ENCODE measurements at places on chromosomes 12 and 14. TPM values are rescaled to one million over a fixed set of nuclear protein-coding genes. Genes with fewer than 3 reads are reported as not detected.
A peak's percentile ranks its signal among the peaks of the same experiment; 100 is the strongest.

The GPRC5A gene
- 206 TPM for total RNA-seq

The TRPV4 gene
- 0.09 TPM for total RNA-seq

The KRT5 gene
- 0.24 TPM for total RNA-seq

The PPP2R5C gene
- 144 TPM for total RNA-seq

The NTS gene
- 0.31 TPM for total RNA-seq

The ISM2 gene
- 0.14 TPM for total RNA-seq

The CBLN3 gene
- 2.5 TPM for total RNA-seq

- peak; percentile 36 for DNase-seq
These were observed 1.1 kb downstream of the POLR3B start for GRCh38 chr12:106358396-106359241.

DNA sequence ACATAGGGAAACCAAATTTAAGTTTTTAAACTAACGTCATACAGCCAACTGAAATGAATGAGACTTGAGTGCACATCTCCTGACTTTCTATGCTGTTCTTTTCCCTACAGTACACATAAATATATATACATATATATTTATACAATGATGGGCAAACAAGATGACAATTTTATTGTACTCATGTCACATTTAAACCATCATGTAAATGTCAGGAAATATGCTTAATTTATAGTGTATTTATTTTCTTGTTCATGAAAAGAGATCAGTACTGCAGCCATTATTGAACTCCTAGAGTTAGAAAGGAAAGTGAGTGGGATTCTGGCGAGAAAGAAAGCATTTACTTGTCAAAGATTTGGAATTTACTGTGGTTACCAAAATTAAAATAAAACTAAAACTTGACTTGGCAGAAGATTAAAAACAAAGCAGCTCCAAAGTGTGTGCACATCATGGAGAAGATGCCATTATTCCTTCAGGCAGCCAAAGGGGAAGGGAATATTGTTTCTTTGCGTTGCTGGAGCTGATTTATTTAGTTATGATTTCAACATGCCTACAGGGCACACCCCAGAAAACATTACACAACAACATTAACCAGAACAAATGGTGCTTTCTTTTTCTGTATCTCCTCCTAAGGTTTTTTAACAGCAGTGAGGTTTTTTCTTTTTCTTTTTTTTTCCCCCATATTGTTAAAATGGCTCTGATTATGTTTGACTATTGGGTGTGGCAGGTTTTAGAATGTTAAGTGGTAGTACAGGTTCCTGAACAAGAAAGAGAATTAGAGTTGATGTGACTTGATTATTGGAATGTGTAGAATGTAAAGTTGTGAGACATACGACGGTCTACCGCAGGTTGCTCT is 144.6 kb downstream of the RAD51B start:
- no peak for DNase-seq

- no peak for DNase-seq
These were observed 424.1 kb downstream of the APAF1 start for GRCh38 chr12:99068993-99069747.

DNA sequence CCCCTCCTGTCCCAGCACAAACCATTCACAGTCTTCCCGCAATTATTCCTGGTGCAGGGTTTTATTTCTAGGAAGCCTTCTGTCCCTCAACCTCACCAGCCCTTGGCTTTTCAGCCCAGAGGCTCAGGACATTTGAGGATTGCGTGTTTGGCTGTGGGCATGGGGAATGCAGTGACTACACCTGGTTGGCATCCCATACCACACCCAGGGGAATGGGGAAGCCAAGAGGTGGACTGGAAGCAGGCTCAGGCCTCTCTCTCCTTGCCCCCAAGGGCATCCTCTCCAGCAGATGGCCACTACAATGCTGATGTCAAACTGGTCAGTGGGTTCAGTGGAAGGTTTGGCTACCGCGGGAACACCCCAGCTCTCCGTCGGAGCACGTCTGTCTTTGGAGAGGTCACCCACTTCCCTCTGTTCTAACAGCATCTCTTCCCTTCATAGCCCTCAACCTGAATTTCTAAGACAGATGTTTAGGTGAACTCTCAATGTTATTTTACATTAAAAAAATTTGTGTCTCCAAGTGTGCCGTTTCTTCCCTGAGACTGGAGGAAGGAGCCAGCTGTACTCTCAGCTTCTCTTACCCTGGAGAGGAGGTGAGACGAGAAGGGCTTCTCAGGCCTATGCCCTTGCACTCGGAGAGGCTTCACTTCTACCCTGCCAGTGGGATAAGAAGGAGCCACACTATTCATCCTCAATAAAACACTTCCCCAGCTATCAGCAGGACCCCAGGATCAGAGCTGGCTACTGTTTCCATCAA is 35.5 kb downstream of the DCAF4 start:
- no peak for DNase-seq

- no peak for DNase-seq
These were observed 15.7 kb downstream of the CAPRIN2 start for GRCh38 chr12:30739020-30739419.

DNA sequence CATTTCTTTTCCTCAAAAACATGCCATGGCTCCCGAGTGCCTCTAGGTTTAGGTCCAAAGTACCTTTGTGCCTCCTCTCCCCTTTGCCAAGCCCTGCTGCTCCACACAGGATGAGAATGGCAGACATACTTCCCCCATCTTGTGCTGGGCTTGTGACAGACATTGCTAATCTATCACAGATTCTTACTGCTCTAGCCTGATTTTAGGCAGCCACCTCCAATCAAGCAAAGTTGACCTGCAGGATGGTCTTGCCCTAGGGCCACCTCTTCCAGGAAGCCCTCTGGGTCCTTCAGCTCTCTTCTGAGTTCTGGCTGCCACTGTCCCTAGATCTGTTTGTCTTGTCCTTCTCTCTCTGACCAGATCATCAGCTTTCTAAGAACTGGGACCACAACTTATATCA is 20.5 kb downstream of the FOXN4 start:
- DNase-seq: no peak

- DNase-seq: no peak
These were observed 60.0 kb downstream of the SCAF11 start for GRCh38 chr12:45930369-45930768.

- no peak for DNase-seq
These were observed 34.2 kb downstream of the ATP2B1 start for GRCh38 chr12:89674326-89674942.

DNA sequence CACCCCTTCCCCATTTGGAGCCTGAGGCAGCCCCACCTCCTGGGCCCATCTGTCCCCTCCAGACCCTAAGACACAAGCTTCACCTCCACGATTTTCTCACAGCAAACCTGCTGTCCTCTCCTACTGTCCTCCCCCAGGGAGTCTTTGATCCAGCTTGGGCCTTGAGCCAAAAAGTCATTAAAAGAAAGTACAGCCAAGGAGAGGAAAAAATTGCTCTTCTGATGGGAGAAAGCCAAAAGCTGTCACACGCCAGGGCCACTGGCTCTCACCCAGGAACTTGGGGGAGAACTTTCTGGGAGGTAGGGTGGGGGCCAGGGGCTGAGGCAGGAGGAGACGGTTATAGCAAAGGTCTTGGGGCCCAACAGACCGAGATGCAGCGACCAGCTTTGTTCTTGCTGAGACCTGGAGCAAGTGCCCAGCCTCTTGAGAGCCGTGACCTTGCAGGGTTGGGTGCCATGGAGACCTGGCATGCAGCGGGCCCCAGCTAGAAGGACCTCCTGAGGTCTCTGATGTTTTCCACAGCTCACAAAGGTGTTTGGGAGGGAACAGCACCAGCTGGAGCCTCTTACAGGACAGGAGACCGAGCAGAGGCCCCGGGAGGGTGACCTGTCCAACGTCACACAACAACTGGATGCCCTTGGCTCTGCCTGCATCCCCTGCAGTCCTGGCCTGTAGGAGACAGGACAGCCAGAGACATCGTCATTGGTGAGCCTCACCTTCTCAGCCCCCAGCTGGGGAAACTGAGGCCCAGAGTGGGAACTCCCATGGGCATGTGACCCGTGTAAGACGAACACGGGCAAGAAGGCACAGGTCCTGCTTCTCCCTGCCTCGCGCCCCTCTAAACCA is 124.5 kb downstream of the CALM1 start:
- DNase-seq: no peak

DNA sequence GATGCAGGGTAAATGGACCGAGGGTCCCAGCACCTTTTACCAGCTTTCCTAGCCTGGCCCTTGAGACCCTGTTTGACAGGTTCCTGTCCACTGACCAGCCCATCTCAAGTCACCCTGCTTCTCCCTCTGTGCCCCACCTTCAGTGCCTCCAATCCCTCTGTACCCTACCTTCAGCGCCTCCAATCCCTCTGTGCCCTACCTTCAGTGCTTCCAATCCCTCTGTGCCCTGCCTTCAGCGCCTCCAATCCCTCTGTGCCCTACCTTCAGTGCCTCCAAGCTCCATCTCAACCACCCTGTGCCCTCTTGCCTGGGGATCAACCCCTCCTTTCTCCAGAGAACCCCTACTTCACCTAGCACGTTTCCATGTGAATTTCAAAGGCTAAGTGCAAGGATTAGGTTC is 54.3 kb downstream of the ZFP36L1 start:
- no peak for DNase-seq

DNA sequence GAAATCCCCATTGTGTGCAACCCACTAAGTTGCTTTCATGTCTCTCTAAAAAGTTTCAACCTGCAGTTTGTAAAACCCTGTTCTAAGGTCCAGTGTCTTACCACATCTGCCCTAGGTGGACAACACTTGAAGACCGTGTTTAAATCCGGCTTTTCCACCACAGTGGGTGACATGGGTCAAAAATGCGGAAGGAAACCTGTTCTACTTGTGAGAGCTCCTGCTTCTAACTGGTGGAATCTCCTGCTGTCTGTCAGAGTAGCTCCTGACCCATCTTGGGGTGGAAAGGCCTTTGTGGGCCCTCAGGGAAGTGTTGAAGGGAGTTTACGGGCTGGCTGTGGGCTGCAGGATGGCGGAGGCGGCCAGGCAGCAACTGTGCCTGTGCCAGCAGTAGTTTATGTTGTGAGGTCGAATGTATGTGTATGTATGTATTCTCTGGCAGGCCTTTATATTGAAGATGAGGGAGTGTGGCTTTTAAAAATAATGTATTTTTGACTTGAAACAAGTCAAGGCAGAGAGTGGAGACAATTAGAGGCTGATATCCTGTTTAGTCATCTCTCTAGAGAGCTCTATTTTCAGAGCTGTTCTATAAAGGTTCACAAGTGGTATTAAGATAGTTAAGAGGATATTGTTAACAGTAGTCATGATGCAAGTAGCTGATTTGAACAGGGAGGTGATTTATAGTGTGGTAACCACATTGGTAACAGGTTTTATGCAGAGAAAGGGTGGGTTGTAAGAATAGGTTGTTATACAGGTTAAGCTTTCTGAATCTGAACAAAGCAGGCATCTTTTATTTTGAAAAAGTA is 67.0 kb downstream of the PRKCH start:
- no peak for DNase-seq

GRCh38 chr12:119681728-119682638 is 14.1 kb downstream of the PRKAB1 start:
- no peak for DNase-seq

GRCh38 chr12:94112121-94112520 is 36.3 kb upstream of the PLXNC1 start:
- no peak for DNase-seq

DNA sequence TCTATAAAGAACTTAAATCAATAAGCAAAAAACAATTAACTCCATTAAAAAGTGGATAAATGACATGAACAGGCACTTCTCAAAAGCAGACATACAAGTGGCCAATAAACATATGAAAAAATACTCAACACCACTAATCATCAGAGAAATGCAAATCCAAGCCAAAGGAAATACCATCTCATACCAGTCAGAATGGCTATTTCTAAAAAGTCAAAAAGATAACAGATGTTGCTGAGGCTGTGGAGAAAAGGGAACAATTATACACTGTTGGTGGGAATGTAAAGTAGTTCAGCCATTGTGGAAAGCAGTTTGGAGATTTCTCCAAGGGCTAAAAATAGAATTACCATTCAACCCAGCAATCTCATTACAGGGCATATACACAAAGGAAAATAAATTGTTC is 234.5 kb upstream of the PLXNC1 start:
- DNase-seq: no peak

GRCh38 chr14:53701108-53701875 is 255.3 kb downstream of the BMP4 start:
- no peak for DNase-seq

GRCh38 chr14:104169699-104170479 is 31.5 kb downstream of the KIF26A start:
- DNase-seq: no peak

- peak; percentile 54 for DNase-seq
These were observed 24.3 kb upstream of the PLEKHD1 start for GRCh38 chr14:69460093-69460701.

- no peak for DNase-seq
These were observed 78.6 kb upstream of the TBX3 start for GRCh38 chr12:114762490-114763110.

DNA sequence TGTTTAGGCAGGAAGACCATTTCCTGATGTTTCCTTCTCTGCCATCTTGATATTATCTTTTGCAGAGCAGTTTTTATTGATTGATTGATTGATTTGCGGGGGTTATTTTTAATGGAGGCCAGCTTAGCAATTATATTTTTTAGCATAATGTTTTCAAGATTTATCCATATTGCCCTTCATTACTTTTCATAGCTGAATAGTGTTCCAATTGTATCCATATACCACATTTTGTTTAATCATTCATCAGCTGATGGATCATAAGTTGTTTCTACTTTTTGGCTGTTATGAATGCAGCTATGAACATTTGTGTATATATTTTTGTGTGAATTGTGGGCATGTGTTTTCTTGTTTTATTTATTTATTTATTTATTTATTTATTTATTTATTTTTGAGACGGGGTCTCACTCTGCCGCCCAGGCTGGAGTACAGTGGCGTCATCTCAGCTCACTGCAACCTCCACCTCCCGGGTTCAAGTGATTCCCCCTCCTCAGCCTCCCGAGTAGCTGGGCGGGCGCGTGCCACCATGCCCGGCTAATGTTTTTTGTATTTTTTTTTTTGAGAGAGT is 20.9 kb upstream of the RCOR1 start:
- DNase-seq: no peak

GRCh38 chr14:35534873-35535482 is 1.0 kb downstream of the INSM2 start:
- peak; percentile 67 for DNase-seq

DNA sequence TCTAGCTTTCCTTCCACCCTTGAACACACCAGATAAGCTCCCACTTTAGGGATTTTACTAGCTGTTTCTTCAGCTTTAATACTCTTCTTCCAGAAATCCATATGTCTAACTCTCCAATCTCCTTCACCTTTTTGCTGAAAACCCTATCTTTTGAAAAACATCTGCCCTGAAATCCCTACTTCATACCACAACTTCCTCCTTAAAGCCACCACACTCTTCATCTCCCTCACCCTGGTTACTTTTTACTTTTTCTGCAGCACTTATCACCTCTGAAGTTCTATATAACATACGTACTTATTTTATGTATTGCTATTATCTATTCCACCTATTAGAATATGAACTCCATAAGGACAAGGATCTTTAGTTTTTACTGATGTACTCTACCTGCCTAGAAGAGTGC is 28.6 kb upstream of the PTPRQ start:
- DNase-seq: no peak

All from left colon (tissue), 2 donors.